Activated naive CD8-positive, alpha-beta T cell treated with anti-CD3 and anti-CD28 coated beads for 36 hours (primary cell): ENCODE measurements at places on chromosomes 5 and 9. TPM values are rescaled to one million over a fixed set of nuclear protein-coding genes. Genes with fewer than 3 reads are reported as not detected.

DNA sequence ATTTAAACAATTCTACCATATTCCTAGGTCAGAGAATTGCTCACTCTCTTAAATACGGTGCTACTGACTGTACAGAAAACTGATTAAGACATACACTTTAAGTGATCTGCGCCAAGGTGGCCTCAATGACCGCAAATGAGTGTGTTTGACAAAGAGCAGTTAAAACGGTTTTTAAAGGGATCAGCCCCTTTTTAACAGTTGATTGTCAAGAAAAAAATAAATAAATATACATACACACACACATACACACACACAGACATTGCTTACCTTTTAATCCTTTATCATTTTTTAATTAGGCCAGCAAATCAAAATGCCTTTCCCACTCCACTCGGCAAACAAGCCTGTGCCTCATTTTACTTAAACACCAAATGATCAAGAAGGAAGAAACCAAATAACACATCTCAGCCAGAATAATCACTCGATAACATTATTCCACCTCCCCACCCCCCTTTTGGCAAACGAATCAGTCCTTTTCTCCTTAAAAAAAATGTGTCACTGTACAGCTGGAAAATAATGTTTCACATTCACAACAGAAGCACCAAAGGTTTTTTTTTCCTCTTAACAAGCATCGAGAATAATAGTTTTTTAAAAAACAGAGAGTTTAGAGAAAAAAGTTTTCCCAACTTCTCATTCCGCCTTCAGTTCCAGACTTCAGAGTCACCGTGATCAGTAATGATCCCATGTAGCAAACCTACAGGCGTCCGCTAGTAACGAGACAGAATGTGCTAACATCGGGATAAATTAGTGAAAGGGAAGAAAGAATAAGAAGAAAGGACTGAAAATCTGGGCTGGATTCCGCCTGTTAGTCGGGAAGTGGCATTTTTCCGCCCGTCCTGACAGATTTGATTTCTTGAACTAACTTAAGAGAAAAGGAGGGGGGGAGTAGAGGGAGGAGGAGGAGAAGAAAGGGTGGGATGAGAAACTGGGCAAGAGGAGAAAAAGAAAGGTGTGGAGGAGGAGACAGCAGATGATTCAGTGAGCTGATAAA, at the start of gene ZNF608:
Gene ZNF608, minus strand, starts transcription at position 712 of the 988 bp plus-strand sequence. CDS start 1,650 bp downstream, outside the sequence.
- no peak within 1 kb of the TSS for H3K27ac ChIP-seq
- H3K36me3 ChIP-seq: no peaks in the 10 kb centered on the region
- H3K4me3 ChIP-seq: peak within 1 kb of the TSS; percentile 68
- H3K4me1 ChIP-seq: peaks cover 28% of the 10 kb centered on the region

The LCN6 gene
- total RNA-seq: not detected

The LMBRD2 gene
- 11.5 TPM for total RNA-seq

DNA sequence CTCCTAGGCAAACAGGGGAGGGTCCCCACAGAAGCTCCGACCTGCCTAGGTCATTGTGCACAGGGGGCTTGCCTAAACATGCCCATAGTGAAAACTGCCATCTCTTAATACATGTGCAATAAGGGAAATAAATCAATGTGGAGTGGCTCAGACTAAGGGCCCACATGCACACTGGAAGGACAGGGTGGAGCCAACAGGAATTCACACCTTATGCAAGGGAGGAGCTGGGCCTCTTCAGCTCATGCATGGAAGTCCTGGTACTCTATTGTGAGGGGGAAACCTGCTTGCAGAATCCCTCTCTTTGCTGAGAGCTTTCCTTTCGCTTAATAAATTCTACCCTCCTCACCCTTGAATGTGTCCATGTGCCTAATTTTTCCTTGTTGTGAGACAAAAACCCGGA, 815.8 kb downstream of the EFNA5 start:
- no peak overlapping the region for H3K27ac ChIP-seq
- no peaks in the 10 kb centered on the region for H3K27me3 ChIP-seq
- H3K4me3 ChIP-seq: no peak overlapping the region
- no peak for DNase-seq
- H3K4me1 ChIP-seq: no peaks in the 10 kb centered on the region

DNA sequence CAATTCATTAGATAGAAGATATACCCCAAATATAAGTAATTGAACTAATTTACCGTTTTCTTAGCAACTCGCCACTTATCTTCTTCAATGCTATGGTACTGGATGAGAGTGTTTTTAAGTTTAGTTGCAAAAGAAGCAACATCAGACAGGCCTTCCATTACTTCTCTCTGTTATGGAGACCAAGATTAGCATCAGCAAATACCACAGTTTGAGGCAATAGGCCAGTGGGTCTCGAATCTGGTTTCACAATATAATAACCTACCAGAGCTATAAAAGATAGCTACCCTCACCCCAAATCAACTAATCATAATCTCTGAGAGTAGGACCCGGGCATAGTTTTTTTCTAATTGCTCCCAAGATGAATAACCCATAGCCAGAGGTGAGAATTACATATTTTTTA, 5.1 kb downstream of the STARD4 start:
- H3K4me3 ChIP-seq: peak overlapping the region; percentile 10
- no peaks in the 10 kb centered on the region for H3K27me3 ChIP-seq
- H3K36me3 ChIP-seq: peaks cover 49% of the 10 kb centered on the region
- no peak for DNase-seq

GRCh38 chr9:101449071-101449721, 13.6 kb upstream of the ALDOB start:
- H3K27me3 ChIP-seq: peaks cover 56% of the 10 kb centered on the region
- no peaks in the 10 kb centered on the region for H3K36me3 ChIP-seq
- peak overlapping the region; percentile 70 for H3K4me3 ChIP-seq

The PCDHB10 gene
- not detected for total RNA-seq
